ENCODE measurements at places on chromosomes 12 and 14.

- no peak for DNase-seq
Observed at GRCh38 chr14:74953686-74954085, 1.7 kb downstream of the PGF start.

DNA sequence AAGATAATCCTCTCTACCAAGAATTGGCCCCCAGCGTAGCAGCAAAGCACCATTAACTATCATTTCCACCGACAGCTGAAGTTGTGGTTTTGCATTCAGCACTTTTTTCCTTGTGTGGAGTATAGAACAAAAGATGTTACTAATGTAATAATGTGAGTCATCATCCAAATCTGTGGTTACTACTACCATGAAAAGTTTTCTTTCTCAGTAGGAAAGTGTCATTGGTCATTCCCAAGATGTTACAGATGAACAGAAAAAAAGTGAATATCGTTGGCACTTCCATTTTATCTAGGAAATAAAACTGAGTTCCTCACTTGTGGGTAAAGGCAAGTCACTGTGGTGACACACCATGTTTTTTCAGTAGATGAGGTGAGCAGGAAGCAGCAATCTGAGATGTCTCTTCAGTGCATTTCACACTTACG lies 30.3 kb upstream of the IFNG start:
- peak; percentile 86 for DNase-seq

DNA sequence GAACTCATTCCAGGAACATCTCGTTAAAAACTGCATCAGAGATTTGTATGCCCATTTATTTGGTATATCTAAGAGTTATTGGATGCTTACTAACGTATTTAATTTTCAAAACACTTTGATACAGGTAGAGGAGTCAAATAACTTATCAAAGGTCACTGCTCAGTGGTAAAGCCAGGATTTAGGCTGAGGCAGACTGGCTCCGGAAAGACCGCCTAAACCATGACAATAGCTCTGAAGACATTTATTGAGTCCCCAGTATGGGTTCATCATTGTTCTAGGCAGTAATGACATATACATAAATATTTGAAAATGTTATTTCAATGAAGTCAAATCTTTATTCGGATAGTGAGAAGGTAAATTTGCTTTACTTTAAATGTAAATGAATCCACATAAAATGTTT lies 30.3 kb downstream of the WBP11 start:
- DNase-seq = no peak

DNA sequence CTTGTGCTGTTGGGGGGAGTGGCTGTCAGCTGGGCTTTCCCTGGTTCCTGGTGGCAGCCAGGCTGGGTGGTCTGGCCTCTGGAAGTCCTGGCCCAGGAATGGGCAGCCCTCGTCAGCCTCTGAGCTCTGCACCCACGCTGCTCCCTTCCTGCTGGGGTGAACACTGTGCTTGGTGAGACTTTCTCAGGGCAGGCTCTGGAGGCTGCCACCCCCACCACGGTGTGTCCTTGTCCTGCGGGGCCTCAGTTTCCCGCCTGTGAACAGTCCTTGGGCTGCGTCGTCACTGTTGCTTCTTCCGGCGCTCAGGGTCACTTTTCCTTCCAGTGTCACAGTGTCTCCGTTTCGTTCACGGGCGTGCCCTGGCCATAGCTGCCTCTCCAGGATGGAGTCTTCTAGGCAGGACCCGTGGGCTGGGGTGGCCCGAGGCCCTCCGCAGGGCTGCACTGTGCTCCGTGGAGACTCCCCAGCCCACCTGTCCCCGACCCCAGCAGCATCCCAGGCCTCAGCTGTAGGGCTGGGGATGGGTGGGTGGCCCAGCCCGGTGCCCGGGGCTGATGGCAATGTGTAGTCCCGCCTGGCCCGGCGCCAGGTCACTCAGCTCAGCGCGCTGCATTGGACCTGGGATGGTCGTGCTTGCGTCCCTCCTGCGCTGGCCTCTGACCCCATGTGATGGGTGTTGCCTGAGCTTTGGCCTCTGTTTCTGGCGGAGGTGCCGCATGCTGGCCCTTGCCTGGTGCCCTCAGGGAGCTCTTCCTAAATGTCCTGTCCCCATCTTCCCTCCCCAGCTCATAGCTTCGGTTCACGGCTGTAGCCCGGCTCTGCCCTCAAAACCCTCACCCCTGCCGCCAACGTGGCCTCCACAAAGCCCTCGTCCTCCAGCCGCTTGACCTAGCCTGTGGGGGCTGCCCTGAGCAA lies 6.8 kb downstream of the KIF26A start:
- no peak for DNase-seq

GRCh38 chr14:53458368-53458814 lies 305.3 kb upstream of the DDHD1 start:
- DNase-seq = no peak

DNA sequence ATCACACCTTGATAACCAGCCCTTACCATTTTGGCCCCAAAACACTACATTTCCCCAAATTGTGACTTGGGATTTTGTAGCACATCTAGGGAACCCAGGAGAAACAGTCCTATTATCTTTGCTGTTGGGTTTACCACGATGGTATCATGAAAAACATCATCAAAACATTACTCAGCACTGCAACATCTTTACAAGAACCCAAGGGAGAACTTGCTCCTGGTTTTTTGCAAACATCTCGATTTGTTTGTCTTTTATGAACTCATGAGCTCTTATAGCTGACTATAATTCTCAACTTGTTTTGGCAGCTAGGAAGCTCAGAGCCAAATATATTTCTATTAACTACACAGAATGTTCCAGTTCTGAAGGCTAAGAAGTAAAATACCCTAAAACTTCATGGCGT lies 65.7 kb downstream of the TBX5 start:
- no peak for DNase-seq

All from activated CD4-positive, alpha-beta T cell treated with anti-CD3 and anti-CD28 coated beads, Interleukin-10, Interleukin-2, amounts not matched to agents 100 ng/mL and 50 ng/mL, durations not matched to agents 16 hours and 8 hours (primary cell).